ENCODE measurements at places on chromosomes 4 and X.
A peak's percentile ranks its signal among the peaks of the same experiment; 100 is the strongest.

- DNase-seq, result no peak
Observed at GRCh38 chr4:87270825-87271224, 50.4 kb upstream of the KLHL8 start.

GRCh38 chrX:19883878-19884277 lies 3.5 kb downstream of the SH3KBP1 start:
- no peak for DNase-seq

DNA sequence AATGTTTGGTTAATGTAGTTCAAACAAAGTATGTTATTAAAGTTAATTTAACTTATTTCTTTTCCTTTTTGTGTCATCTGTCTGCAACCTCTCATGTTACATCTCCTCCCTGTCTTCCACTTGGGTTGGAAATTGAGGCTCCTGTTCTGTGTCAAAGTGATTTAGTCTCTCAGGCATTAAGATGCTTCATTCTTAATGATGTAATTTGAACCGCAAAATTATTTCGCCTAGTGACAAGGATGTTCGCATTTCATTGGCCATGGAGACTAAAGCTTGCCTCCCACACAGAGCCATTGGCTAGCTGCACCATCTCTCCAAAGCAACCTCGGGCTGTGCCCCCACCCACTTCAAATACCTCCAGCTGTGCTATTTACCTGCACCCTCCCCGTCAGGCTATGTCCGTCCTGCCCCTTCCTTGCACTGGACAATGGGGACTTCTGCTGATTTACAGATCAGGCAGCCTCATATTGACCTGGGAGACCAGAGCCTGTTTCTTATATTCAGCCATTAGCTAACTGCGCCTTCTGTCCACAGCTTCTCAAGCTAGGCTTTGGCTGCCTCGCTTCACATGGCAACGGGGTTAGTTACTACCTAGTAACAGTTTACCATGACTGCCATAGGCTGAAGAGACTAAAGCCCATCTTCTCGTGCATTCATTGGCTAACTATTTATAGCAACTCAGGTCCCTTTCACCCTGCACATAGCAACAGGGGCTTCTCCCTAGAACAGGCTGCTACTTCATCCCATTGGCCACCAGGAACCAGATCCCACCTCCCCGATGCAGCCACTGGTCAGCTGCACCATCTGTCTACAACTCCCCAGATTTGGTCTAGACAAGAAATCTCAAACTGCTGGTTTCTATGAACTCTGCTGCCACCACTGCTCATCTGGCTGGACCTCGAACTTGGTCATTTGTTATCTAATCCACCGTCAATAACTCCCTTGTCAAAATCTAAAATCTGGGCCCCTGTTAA lies 8.6 kb upstream of the ZNF157 start:
- peak; percentile 98 for DNase-seq

DNA sequence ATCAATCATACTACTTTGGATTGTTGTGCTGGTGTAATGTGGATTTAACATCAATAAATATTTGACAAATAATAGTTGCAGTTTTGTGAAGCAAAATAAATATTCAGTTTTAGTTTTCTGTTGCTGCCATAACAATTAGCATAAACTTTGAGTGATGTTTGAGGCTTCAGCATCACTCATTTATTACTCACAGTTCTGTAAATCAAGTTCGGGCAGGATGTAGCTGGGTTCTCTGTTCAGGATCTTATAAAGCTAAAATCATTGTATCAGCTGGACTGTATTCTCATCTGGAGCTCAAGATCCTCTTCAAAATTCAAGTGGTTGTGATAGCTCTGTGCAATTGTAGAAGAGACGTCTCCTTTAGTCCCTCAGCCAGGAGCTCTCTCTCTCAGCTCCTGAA lies 81.7 kb downstream of the CBR4 start:
- no peak for DNase-seq

DNA sequence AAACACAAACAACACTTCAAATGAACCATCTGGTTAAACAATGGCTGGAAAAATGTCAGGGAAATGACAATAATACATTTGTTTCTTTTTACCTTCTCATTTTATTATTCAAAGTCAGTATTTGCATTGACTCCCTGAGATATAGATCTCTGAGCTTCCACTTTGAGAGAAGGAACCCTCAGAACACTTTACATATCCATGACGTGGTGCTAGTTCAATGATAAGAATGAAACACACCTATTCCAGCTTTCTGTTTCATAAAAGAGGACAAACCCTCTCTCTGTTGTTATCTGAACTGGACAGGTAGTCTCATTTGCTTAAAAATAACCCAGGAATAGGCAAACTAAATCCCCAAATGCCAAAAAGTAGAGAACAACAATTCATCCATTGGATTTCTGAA lies 65.3 kb upstream of the CCSER1 start:
- no peak for DNase-seq

DNA sequence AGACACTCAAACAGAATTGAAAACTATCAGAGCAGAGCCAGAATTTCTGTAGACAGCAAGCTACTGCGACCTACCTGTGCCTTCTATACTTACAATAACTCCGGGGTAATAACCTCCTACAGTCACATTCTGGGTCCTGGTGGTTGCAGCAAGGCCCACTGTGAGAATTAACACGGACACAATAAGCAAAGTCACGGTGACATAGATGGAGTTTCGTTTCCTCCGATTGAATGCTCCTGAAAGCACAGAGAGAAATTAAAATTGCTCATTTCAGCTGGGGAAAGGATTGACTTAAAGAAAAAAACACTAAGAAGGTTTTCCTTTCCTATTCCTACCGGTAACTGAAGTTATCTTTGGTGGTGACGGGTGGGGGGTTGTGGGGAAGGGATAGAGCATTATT lies 7.0 kb downstream of the TMEM255A start:
- DNase-seq, result no peak

GRCh38 chr4:11730545-11730944 lies 301.9 kb upstream of the HS3ST1 start:
- no peak for DNase-seq

DNA sequence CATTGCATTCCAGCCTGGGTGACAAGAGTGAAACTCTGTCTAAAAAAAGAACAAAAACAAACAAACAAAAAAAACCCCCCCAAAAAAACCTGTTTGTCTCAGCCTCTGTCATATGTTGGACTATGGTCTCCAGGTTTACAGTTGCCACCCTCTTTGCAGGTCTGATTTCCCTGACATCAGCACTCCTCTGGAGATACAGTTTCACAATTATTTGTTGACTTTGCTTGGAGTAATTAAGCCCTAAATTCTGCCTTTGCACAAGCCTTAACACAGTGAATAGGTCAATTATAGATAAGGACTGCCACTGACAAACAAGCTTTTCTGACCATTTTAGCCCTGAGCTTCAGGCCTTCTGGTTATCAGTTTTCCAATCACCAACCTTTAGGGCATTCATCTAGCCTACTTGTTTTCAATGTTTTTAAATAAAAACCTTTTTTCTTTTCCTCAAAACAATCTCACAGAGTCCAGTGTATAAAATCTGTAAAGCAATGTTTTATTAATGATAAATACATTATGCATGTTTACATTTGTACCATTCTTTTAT lies 20.4 kb upstream of the MAPK10 start:
- no peak for DNase-seq

DNA sequence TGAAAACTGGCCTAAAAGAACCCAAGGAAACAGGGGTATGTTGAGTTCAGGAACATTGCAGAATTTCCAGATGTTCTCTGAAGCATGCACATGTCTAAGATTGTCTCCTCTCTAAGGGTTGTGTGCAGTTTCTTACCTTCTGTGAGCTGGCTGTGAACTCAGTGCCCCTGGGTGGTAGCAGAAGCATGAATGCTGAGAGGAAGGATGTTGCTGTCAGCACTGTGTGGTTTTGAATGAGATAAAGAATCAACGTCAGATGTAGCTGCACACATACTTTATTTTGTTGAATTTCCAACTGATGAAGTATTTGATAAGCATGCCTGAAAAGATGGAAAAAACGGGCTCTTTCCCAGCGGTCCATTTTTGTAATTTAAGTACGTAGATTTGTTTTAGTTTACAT lies 23.8 kb upstream of the CD38 start:
- DNase-seq, result no peak

DNA sequence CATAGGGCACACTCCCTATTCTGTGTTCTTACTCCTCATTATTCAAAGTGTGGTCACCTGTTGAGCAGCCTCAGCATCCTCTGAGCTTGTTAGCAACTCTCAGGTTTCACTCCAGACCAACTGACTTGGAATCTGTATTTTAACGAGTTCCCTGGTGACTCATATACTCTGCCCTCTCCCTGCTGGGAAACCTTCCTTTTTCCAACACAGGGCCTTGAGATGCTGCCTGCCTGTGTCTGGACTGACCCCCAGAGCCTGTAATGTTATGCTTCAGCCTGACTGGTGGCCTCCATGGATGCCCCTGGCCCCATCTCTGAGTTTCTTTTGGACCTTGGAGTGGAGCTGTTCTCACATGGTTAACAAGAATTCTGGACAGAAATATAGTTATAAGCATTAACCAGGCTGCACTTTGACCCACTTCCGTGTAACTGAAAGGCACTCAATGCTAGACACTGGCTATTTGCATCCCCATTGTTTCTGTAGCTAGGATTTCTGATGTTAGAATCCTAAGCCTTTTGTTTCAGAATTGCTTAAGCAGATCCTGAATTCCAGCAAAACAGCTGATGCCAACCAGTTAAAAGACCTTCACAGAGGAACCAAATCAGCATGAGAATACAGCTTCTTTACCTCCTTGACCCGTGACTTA lies 262.6 kb downstream of the STIM2 start:
- no peak for DNase-seq

- DNase-seq, result peak; percentile 61
Observed at GRCh38 chr4:1767770-1768366, 25.2 kb upstream of the FGFR3 start.

- DNase-seq, result peak; percentile 5
Observed at GRCh38 chrX:65985922-65986588, 53.8 kb downstream of the VSIG4 start.

GRCh38 chr4:8852118-8852704 lies 19.4 kb downstream of the HMX1 start:
- DNase-seq, result no peak

DNA sequence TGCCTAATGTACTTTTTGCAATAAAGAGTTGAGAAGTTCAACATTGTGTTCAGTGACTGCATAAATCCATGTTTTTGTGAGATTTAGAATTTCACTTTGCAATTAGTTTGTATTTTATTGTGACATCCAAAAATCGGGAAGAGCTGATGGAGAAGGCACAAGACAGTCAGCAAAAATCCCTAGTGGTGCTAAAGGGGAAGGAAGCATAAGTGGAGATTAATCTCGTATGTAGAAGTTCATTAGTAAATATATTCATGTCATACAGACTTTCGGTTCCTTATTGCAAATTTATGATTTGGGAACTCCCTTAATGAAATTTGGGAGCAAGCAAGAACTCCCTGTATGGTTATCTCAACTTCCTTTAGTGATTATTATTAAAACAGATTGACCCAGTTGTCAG lies 57.8 kb upstream of the SLC39A8 start:
- no peak for DNase-seq

- no peak for DNase-seq
Observed at GRCh38 chr4:7938266-7938608, 1.4 kb downstream of the AFAP1 start.

GRCh38 chrX:122055460-122055859 lies 1008.0 kb downstream of the GLUD2 start:
- DNase-seq, result no peak

GRCh38 chrX:38803243-38803587 lies 2.0 kb downstream of the MID1IP1 start:
- DNase-seq, result no peak

DNA sequence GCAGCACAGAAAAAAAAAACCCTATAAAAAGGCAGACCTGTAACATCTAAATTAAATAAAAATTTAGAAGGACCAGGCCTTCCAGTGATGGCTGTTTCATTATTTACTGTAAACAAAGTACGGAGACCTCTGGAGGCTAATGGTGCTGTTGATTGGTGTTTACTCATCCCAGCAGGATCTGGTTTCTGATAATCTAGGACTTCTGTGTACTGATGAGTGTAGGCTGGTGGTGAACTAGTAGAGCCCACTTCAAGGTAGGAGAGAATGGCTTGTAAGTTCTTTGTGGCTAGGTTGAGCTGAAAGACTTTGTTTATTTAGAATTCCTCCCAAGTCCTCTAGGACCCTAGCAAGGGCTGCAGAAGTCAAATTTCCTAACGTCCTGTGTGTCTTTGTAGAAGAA lies 398.1 kb upstream of the PITX2 start:
- no peak for DNase-seq

GRCh38 chrX:44569122-44569521 lies 26.5 kb upstream of the FUNDC1 start:
- DNase-seq, result no peak

DNA sequence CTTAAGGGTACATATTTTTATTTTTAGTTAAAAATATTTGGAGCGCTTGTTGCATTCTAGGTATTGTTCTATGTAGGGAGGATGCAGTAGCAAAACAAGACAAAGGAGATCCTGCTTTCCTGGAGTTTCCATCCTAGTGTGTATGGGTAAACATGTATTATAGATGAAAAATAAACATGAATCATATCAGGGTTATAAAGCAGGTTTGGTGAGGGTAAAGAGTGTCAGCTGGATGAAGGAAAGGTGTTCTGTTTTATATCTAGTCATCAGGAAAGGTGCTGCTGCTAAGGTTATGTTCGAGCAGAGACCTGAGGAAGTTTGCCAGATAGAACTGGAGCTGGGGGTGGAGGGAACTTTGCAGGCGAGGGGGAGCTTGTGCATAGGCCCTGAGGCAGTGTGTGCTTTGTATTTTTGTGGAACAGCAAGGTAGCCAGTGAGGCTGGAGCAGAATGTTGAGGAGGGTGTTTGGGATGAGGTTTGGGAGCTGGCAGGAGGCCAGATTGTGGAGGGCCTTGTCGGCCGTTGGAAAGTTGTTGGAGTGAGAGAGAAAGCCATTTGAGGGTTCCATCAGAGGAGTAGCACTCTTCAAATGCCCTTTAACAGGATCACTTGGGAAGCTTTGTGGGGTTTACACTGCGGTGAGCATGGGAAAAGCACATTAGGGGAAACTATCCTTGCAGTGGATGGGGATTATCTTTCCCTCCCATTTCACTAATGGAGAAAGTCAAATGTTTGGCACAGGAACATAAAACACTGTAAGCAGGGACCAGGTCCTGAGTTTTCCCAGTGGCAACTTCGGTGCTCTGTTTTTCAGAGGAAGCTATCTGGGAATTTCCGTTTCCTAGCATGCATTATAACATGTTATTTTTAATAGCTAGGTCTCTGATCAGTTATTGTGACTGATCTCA lies 35.9 kb downstream of the AFF1 start:
- DNase-seq, result no peak

GRCh38 chr4:139329665-139330200 lies 27.5 kb upstream of the NDUFC1 start:
- peak; percentile 51 for DNase-seq

- DNase-seq, result no peak
Observed at GRCh38 chr4:123497340-123497739, 100.7 kb downstream of the SPRY1 start.

- DNase-seq, result no peak
Observed at GRCh38 chr4:126899331-126899801, 733.4 kb upstream of the INTU start.

GRCh38 chr4:114108869-114109268 lies 129.4 kb upstream of the ARSJ start:
- peak; percentile 11 for DNase-seq

- no peak for DNase-seq
Observed at GRCh38 chr4:173797296-173797695, 267.3 kb upstream of the HAND2 start.
